Midbrain (tissue), 1 donor: ENCODE measurements at places on chromosomes 4 and X.

- DNase-seq, result no peak
Measured at GRCh38 chr4:77188498-77189220, 31.7 kb downstream of the CCNG2 start.

DNA sequence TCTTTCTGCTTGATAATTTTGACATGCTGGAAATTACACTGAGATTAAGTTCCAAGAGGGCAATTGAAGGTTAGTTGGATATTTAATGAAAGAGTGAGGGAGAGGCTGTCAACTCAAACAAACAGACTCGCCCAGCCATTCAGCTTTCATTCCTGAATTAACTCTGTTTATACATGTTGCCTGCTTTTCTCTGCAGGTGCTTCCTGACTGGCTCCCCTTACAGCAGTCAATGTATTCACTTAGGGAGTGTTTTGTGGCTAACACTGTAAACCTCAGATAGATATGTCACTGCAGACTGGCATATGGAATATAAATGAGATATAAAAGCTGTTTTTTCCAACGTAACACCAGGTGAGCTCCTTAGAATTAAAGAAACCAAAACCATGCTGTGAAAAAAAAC, 28.7 kb downstream of the TMPRSS11A start:
- no peak for DNase-seq

DNA sequence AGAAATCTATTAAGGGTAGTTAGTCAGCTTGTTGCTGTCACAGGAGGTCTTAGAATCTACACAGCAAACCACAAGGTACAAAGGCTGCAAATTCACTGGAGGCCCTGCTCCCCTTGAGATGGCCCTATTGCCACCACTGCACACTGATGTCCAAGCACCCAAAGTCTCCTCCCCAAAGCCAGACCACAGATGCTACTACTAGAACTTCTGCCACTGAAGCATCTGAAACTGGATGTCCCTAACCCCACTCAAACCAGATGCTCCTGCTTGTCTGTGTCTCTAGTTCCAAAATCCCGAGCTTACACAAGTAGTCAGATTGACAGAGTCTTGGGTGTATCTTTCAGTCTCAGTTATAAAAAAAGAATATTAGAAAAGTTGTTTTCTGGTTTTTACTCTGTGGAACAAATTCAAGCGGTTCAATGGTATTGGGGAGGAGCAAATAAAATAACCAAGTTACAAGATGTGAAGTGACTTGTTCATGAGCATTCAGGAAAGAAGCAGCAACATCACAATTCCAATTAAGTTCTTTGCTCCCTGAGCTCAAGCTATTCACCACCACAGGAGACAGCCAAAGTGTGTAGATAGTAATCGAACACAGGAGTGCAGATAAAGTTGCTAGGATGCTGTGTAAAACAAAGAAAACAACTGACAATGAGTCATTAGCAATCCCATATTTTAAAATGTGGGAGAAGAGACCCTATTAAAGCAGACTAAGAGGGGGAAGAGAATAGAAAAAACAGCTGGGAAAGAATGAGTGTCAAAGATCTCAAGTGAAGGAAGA, 352.3 kb downstream of the PDGFC start:
- DNase-seq, result no peak

- DNase-seq, result no peak
Measured at GRCh38 chr4:184420881-184421416, 53.4 kb downstream of the IRF2 start.

- peak; percentile 40 for DNase-seq
Measured at GRCh38 chrX:68511255-68511654, 12.4 kb downstream of the YIPF6 start.

DNA sequence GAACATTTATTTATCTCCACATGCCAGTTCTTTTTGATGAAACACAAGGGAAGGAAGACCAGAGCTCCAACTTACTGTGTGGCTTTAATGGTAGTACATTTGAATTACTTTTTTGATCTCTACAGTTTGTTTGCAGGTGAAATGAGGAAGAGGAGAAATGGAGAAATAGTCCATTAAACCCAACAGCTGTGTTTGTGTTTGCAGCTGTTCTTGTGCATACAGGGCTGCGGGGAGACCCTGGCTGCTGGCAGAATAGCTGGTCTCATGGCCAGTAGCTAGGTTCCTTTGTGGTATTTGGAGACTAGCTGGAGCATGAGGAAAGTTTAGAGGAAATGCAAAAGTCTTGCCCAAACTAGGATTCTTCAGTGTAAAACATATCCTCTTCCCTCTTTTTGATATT, 374.8 kb downstream of the GPAT3 start:
- DNase-seq, result no peak

GRCh38 chrX:2751291-2751690, 549 bp upstream of the XG start:
- no peak for DNase-seq

DNA sequence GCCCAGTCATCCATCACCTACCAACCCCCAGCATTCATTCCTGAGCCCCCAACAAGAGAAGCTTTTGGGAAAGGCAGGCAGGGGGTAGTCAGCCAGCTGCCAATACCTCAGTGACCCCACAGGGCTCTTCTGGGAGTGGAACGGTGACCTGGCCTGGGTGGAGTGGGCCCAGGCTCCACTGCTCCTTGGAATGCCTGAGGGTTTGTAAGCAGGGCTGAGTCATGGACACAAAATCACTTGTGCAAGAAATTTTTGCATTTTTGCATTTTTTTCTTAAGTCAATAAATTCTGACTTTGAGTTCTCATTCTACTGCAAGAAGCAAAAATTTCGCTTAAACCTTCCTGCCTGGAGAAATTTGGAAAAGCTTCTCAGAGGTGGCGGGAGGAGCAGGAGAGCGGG, 18.5 kb downstream of the SORCS2 start:
- DNase-seq, result no peak

DNA sequence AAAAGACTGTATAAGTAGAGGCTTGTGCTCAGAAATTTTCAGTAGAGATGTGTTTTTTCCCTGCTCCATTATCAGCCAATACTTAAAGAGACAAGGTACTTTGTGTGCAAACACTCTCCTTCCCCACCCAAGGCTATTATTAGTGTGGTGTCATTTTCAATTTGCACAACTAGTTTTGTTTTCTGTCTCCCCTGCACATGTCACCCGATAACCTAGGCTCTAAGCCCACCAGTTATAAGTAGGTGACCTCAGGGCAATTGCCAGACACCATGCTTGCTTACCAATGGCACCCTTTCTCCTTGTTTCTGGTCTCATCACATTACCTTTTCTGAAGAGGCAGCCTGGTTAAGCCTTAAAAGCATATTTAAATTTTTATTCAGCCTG, 8.0 kb upstream of the GUCY1A1 start:
- DNase-seq, result no peak

DNA sequence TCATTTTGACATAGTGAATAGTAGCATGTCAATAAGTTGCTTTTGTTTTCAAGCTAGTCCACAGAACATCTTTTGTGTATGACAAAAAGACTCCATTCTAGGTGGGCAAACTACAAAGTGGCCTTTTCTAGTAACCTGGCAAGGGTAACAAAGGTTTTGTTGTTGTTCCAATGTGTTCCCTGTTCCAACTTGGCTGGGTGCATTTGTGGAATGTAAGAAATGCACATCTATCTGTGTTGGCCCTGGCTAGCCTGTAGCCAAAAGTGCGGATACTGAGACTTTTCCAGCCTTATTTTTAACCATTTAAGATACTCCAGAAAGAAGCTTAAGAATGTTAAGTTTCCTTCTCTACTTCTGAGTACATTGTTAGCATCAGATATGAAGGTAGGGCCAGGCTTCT, 118.7 kb upstream of the CHRDL1 start:
- DNase-seq, result no peak

DNA sequence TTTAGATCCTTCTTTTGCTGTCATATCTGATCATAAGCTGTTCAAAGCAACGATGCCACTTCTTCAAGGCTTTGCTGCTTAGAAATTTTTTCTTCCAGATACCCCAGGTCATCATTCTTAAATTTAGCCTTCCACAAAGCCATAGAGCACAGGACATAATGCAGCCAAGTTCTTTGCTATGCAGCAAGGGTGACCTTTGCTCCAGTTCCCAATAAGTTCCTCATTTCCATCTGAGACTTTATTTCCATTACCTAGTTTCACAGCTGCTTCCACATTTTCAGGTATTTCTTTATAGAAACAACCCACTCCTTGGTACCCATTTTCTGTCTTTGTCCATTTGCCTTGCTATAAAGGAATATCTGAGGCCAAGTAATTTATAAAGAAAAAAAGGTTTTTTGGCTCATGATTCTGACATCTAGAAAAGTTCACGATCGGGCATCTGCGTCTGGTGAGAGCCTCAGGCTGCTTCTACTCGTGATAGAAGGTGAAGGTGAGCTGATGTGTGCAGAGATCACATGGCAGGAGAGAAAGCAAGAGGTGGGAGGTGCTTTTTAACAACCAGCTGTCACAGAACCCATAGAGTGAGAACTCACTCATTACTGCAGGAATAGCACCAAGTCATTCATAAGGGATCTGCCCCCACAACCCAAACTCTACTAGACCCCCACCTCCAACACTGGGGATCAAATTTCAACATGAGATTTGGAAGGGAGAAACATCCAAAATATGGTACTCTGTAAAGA, 11.8 kb upstream of the TASL start:
- no peak for DNase-seq

GRCh38 chrX:131746491-131746968, 202.7 kb downstream of the OR13H1 start:
- peak; percentile 86 for DNase-seq

DNA sequence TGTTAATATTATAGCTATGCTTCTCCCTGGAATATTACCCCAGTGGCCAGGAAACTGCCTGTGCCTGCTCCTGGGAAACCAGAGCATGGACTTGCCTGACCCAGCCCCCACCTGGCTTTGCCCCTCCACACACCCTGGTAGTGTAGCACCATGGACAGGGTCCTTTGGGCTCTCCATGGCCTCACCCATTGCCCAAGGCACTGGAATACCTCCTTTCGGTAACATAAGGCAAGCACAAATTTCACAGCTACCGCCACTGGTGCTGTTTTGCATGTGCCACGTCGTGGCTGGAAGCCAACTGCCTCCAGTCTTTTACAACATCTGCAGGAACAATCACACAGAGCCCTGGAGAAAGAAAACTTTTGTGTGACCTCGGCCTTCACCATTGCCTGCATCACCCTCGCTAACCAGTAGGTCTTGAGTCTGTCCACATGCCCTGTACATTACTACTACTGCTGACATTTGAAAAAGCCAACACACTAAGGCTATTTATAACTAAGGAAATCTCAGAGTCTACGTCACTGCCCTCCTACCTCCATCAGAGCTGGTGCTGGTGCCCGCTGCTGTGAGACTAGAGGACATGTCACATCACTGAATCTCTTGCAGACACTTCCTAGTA, 47.7 kb downstream of the HPGD start:
- DNase-seq, result no peak

GRCh38 chr4:14138106-14138505, 510.6 kb upstream of the BOD1L1 start:
- no peak for DNase-seq

- no peak for DNase-seq
Measured at GRCh38 chr4:81577392-81577791, 105.7 kb upstream of the RASGEF1B start.

GRCh38 chr4:114249976-114250375, 270.5 kb upstream of the ARSJ start:
- DNase-seq, result no peak

GRCh38 chr4:174928174-174928573, 10.0 kb downstream of the ADAM29 start:
- no peak for DNase-seq

GRCh38 chrX:117400005-117400404, 716.6 kb downstream of the KLHL13 start:
- no peak for DNase-seq

DNA sequence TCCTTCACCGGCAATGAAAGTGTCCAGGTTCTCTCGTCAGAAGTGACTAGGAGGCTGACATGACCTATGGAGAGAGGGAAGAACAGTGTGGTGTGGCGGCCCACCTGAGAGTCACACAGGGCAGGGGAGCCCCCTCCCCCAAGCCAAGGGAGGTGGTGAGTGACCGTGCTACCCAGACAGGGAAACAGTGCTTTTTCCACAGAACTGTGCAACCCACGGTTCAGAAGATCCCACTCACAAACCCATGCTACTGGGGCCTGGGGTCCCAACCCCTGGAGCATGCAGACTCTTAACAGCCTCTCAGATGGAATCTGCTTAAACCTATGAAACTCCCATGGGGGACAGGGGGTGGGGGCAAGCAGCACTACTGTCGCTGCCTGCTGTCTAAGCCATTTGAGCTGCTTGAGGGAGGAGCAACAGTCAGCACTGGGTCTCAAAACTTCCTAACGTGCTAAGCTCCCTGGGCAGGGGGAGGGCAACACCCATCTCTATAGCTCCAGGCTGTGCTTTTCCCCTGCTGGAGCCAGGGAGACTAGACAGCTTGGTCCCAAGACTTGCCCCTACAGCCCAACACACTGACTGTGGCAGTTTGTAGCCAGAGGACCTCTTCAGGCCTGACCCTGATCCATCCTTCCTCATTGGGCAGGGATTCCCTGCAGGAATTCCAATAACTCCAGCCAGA, 850.4 kb upstream of the AADAT start:
- DNase-seq, result no peak

GRCh38 chr4:77481856-77482255, 123.8 kb upstream of the CXCL13 start:
- no peak for DNase-seq

GRCh38 chr4:172207886-172208285, 394.7 kb downstream of the GALNTL6 start:
- DNase-seq, result no peak

DNA sequence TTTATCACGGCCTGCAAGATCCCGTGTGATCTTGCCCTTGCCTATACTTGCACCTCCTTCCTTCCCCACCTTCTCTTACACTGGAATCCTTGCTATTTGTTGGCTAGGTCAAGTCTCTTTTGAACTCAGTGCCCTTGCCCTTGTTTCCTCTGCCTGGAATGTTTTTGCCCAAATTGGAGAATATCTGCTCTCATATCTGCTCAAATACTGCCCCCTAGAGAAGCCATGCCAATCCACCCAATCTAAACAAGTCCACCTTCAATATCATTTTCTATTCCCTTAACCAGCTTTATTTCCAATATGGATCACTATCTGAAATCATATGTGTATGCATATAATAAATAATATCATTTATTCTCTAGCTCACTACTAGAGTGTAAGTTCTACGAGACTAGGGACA, 1044.2 kb upstream of the FTHL17 start:
- no peak for DNase-seq

DNA sequence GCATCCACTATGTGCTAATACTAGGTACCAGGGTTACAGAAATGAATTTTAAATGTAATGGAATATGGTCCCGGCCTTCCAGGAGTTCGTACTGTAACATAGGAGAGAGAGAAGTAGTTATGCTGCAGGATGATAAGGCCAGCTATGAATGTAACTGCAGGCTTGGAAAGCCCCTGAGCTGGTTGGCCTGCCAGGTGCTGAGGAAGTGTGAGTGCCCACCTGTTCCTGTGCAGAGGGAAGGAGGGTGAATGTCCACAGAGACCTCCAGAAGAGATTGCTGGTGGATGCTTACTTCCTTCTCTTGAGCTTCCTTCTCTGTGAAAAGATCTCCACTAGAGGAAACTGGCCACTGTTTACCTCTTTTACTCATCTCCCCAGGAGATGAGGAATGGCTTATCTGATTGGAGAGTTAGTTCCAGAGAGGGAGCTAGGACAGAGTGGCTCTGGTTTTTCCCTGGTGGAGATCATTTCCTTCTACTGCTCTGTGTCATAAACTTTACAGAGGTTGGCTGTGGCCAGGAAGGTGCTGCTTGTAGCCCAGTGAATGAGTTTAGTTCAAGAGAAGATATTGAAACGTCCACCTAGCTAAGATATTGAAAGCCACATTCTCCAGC, 114.0 kb upstream of the LNX1 start:
- DNase-seq, result no peak

GRCh38 chr4:54842226-54842625, 184.5 kb downstream of the KIT start:
- no peak for DNase-seq

- DNase-seq, result no peak
Measured at GRCh38 chr4:38891051-38891983, 23.7 kb downstream of the FAM114A1 start.

- DNase-seq, result no peak
Measured at GRCh38 chrX:52577464-52578173, 60.8 kb upstream of the XAGE1B start.
